ENCODE measurements at places on chromosomes 12 and 14. TPM values are rescaled to one million over a fixed set of nuclear protein-coding genes. Genes with fewer than 3 reads are reported as not detected.

KRT2 gene
- total RNA-seq = not detected

NCAPD2 gene
- 46.8 TPM for total RNA-seq

LALBA gene
- total RNA-seq = not detected

RFLNA gene
- 4.9 TPM for total RNA-seq

TTC7B gene
- total RNA-seq = 28.2 TPM

KLRC1 gene
- total RNA-seq = not detected

RIPK3 gene
- 2.2 TPM for total RNA-seq

TMEM229B gene
- 1.1 TPM for total RNA-seq

ST8SIA1 gene
- not detected for total RNA-seq

DNA sequence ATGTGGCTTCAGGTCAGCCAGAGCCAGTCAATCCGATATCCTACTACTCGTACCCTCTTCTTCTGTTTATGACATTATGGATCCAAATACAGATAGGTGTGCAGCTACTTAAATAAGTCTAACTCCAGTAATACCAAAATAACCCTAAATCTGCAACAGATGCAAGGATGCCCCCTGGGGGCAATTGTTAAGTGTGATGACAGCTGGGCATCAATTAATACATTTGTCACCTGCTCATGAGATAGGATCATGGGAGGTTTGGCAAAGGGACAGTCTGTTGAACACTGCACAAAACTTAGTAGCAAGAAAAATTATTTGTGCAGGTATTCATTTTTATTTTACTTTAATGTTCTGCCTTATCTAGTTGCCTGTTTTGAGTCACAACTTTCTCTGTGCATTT, 83.2 kb downstream of the SLC38A6 start:
- no peak for DNase-seq

- no peak for DNase-seq
Observed at GRCh38 chr12:108622421-108622820, 11.3 kb downstream of the SELPLG start.

DNA sequence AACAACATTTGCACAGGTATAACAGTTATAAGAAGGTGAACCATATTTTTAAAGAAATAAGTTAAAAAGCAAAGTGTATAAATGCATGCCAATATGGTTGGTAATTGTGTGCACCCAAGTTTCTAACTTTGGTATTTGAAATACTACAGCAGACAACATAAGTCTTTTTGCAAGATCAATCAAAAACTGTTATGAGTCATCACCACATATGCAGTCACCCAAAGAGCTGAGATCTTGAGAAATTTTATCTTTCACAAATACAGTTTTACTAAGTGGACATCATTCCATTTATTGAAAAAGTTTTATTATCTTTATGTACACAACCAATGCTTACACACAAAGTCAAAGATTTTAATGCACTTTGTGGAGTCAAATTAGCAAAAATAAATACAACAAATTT, 7.0 kb upstream of the ACSS3 start:
- peak; percentile 9 for DNase-seq

DNA sequence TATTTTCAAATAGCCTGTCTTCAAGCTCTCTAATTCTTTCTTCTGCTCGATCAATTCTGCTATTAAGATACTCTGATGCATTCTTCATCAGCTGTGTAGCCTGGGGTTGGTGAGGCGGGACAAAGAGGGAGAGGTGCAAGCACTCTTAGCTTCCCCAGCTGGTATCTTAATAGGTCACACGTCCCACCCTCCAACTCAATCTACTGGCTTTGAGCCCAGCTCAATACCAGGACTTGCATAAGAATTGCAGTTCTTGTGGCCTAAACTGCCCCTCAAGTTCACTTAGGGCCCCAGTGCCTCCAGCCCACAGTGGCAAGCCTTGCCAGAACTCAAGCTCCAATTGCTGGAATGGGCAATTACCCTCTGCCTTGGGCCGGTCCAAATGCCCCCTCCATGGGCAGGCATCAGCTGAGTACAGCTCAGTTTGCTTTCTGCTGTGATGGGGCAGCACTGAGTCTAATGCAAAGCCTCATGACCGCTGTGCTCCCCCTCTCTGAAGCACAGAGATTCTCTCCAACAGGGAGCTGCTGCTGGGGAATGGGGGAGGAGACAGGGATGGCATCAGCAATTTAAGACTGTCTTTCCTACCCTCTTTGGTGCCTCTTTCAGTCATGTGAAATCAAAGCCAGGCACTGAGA, 5.6 kb upstream of the SPATA7 start:
- DNase-seq = no peak

- no peak for DNase-seq
Observed at GRCh38 chr14:58667900-58668299, 30.1 kb downstream of the DACT1 start.

GRCh38 chr12:56358836-56359532, 923 bp downstream of the STAT2 start:
- DNase-seq = peak; percentile 90

DNA sequence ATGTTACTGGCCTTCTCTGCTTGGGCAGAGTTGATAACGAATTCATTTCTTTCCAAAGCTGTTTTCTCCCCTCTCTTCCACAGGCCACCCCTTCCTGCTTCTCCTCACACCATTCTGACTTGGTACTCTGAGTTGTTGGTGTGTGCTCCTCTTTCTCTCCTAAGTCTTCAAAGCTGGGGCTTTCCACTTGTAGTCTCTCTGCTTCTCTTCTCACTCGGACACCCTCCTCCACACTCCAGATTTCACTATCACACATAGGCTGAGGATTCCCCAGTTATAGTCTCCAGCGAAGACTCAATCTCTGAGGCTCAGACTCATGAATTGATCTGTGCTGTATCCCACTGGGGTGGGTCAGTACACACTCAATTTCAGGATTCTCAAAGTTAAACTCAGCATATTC, 201.0 kb downstream of the SSPN start:
- no peak for DNase-seq

- peak; percentile 10 for DNase-seq
Observed at GRCh38 chr12:112908548-112908947, 1.8 kb downstream of the OAS1 start.

DNA sequence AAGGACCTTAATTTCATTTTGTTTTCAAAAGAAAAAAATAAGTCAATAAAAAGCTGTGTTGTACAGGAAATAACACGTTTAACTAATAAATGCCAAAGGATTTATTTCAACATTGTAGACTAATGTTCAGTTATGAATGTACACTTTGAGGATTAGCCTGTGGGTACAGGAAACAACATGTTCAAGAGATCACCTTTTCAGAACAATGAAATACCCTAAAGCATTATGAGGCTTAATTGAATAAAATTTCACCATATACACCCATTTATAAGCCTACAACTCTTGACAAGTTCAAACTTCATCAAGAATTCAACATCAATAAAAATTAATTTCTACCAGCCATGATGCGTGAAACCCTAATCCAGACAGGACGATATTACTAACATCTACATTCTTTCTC, 56.6 kb upstream of the SLC6A15 start:
- DNase-seq = no peak

DNA sequence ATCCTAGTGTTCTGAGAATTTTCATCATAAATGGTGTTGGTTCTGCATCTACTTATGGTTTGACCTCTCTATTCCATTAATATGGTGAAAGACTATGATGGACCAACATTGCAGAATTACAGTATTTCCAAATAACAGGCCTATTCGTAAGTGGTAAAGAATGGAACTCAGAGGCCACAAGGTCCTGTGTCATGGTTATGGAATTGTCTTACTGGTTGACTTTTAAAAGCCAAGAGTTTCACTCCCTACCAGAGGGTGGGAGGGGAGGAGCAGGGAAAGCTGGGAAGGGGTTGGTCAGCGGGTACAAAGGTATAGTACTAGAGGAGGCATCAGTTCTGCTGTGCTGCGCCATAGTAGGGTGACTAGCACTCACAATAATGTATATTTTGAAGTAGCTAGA, 153.4 kb downstream of the TMEM132D start:
- DNase-seq = no peak

DNA sequence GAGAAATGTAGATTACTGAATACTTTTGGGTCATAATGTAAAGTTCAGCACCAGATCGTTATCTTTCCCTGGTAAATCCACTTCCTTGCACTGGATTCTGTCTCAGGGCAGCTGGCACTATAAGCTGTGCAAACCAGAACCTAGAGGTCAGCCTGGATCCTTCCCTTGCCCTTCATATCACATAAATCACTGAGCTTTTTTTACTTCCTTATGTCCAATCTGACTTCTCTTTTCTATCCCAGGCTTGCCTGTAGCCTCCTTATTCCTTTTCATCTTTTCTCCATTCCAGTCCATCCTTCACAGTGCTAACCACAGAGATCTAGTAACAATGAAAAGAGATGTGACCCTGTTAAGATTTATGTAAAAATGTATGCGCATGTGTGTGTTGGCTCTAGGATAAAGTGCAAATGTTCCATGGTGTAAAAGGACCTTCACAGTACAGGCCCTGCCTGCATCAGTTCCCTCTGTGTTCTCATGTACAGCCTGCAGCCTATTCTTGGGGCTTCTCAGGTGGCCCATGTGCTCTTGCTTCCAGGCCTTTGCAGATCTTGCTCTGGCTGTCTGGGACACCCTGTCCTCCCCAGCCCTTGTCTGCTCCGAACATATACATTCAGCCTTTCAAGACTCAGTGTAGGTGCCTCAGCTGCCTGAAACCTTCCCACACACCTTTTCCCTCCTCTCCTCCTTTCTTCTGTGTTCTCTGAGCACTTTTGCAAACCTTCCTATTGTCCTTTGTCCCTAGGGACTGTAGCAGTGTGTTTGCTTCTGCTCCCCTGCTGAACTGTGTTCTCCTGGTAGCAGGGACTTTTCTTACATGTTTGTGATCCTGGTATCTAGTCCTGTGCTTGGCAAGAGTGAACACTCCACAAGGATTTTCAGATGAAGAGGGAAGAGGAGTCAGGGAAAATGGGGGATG, 30.0 kb downstream of the PELI2 start:
- no peak for DNase-seq

GRCh38 chr14:95499354-95499750, 17.1 kb downstream of the SYNE3 start:
- no peak for DNase-seq

GRCh38 chr12:67057072-67057471, 212.1 kb upstream of the CAND1 start:
- DNase-seq = no peak

DNA sequence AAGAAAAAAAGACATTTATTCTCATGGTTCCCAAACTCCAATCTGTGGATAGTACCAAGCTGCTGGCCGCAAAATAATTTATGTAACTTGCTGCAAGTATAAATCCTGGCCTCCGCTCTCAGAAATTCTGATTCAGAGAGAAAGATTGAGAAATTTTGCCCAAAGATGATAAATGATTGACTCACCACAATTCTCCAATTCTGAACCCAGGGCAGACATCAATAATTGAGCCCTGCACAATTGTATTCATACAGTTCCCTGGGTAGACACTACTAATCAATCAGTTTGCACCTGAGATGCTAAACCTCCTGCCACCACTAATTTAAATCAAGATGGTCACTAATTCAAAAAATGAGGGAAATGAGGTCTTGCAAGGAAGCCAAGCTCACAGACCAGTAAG, 38.2 kb downstream of the TRPV4 start:
- DNase-seq = peak; percentile 86

DNA sequence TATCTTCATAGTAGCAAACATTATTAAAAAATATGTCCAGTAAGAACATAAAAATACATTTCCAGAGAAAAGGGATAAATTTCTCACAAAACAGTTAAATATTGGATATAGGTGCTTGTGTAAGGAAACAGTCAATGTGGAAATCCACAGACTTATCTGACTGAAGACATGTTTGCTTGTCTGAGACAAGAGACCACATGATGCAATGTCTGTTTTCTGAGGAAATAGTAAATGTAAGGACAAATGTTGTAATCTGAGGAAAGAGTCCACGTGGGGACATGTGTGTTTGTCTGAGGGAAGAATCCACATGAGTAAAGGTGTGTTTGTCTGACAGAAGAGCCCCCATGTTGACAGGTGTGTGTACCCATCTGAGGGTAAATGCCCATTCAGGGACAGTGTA, 1093.2 kb downstream of the TMEM121 start:
- DNase-seq = no peak

DNA sequence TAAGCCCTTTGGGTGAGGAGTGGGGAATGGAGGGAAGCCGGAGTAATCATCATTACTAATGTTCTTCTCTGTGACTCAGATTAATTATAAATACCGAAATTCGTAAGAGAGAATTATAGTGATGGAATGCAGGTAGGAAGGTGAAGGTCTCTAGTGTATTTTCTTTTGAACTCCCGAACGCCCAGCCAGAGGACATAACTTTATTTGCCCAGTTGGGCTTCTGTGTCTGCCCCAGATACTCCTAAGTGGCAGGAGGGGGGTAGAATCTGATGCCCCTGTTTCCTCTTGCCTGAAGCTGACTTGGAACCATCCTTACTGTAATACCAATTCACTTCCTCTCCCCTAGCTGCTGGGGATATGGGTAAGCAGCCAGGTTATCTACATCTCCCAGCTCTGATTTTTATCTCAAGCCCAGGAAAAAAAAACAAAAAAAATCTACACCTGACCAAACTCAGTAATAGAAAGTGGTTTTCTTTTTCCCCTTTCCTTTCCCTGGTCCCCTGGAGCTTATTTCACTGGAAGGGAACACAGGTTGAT, 84.4 kb upstream of the CISTR start:
- no peak for DNase-seq

- no peak for DNase-seq
Observed at GRCh38 chr14:61567838-61568571, 127.3 kb upstream of the HIF1A start.

DNA sequence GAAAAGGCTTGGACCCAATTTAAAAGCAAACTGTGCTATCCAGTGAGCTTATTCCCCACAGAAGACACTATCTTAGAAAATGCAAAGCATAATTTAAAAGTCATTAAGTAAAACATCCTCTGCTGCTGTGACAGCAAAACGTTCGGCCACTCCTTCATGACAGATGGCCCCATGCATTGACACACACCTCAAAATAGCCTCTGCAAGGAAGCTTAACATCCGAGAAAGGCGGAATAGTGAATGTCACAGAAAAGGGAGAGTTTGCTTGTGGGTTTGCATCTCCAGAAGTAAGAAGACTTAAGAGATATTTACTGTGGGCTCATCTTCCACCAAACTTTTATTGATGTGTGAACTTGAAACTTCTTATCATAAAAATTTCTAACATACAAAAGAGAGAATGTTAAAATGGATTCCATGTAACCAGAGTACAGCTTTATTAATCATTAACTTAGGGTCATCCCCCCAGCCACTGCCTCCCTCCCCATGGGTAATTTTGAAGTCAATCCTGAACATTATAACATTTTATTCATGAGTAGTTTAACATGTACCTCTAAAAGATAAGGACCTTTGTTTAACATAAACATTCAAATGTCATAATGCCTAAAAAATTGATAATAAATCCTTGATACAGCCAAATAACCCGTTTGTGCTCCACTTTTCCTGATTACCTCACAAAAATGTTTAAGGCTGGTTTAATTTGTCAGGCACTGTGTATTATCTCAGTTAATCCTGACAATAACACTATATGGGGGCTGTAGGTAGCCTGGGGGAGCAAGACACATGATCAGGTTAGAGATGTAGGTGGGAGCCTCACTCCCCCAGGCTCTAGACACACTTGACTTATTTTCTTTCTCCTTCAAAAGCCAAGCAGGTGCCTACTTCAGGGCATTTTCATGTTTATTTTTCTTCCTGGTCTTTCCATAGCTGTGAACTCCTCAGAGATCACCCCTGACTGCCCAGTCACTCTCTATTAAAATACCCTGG, 119.7 kb upstream of the TMCC3 start:
- DNase-seq = no peak
